GF-D8 (cell line): ENCODE measurements at places on chromosomes 6 and 20.
A peak's percentile ranks its signal among the peaks of the same experiment; 100 is the strongest.

- DNase-seq = no peak
Observed at GRCh38 chr6:7135755-7136154, 28.0 kb downstream of the RREB1 start.

GRCh38 chr6:64459411-64459944, 823.9 kb downstream of the PHF3 start:
- no peak for DNase-seq

- DNase-seq = no peak
Observed at GRCh38 chr20:3181270-3181669, 7.9 kb upstream of the LZTS3 start.

DNA sequence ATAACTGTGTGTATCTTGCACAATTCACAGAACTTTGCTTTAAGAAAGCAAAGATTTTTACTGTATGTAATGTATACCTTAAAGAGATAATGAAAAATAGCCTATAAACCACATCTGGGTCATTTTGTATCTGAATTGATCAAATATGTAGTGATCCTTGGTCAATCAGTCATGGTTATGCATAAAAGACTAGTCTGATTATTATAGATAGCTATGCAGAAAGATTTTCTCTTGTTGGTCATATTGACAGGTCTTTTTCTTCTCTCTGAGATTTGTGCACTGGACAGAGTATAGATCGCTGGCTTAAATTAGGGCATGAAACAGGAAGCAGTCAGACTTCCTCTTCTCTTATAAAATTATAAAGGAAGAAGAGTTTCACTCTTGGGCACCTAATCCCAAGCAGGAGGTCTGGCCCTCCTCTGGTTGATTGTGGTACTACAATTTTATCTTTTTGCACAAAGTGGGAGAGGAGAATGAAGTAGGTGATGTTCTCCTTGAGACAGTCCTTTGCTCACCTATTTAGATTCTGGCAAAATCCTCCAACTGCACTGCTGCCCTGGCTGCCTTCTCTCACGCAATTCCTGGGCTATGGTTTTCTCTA, 380.9 kb upstream of the RGS17 start:
- DNase-seq = no peak

- DNase-seq = no peak
Observed at GRCh38 chr6:132659082-132659481, at the start of gene TAAR1. TAAR1 (minus strand) TSS chr6:132659182; CDS start chr6:132646003, 13,179 bp downstream.

DNA sequence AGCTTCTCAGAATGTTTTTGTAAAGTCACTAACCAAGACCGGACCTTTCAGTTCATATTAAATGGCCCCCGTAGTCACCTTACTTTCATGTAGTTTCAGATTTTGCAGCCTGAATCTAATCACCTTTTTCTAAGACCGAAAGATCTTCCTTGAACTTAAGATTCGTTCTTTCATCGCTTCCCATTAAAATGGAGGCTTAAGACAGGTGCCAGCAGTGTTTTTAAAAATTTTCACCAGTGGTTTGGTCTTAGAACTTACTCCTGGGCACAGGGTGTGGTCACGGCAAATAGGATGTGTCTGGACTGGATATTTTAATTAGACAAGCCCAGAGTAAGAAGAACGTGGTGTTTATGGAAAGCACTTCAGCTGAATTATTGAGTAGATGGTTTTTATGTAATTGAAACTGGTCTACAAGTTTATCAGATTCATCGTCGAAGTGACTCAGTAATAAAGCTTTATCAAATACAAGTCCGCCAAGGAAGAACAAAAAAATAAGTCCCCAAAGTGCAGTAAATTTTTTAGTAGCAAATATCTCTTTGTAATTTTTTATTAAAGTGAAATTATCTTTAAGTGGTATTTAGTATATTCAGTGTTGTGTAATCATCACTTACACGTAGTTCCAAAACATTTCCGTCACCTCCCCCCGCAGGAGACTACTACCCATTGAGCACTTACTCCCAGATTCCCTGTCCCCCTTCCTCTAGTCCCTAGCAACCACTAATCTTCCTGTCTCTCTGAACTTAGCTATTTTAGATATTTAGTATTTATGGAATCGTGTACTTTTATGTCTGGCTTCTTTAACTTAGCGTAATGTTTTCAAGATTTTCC, 868 bp downstream of the SRSF3 start:
- DNase-seq = peak; percentile 29

DNA sequence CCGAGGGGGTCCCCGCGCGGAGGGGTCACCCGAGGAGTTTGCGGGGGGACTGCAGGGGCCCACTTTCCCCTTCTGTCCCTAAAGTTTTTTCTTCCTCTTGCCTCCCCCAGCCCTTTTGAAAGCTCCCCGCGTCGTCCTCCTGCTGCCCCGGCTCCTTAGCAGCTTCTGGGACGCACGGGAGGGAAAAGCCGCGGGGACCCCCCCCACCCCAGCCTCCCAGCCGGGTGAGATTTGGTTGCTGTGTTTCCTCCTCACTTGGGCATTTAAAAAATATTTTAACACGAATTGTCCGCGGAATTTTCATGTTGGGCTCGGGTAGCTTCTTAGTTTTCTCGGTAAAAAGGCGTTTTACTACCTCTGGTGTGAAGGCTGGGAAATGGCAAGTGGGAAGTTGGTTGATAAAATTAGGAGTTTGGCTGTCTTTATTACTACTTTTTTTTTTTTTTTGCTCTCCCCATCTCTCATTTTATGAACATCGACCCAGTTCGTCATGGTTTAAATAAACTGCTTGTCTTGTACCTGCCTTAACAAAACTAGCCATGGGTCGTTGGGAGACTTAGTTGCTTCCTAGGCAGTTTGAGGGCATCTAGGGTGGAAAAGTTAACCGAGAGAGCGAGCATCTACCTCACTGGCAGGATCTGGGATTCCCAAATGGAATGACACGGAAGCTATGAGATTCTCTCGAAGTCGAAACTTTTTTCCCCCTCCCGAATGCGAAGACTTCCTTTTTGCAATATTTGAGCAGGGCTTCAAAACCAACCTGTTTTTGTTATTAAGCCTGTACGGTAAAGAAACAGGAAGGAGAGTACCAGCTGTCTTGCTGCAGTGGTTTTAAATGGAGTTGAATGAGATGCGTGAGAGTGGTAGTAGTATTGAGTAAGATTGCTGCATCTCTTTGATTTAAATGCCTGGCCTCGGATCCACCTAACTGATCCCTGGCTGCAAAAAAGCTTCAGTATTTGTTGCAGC, 868 bp downstream of the NCOA3 start:
- peak; percentile 60 for DNase-seq

DNA sequence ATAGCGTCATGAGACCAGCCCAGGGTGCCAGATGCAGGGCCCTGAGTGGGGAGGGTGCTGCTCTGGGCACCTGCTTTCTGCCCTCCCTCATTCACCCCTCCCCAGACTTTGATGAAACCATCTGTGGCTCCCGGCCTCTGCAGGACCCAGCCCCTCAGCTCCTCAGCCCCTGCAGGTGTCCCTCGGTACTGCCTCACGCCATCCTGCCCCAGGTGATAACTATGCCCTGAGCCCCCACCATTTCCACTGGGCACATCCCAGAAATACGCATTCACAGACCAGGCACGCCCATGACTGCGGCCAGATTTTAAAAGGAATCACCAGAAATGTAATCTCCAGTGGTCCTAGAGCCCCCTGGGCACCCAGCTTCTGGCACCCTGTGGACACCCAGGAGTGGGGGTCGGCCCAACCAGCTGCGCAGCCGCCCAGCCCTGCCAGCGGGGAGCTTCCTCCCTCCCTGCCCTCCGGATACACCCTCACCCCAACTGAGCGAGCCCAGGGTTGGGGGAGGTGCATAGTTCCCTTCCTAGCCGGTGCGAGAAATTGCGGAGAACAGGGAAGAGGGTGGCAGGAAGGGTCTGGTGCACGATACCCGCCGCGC, 615 bp upstream of the NTSR1 start:
- DNase-seq = no peak

DNA sequence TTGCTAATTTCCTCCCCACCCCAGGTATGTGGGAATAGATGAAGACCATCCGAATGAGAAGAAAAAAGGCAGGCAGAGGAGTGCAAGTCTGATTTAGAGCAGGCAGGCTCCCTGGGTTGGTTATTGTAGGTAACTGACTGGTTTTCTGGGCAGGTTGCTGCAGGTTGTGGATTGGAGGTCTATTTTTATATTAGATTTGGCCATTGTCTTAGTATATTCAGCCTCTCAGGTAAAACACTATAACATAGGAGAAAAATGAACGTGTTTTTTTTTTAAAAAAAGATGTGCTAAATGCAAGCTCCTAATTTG, 492 bp upstream of the TBC1D7 start:
- no peak for DNase-seq

GRCh38 chr6:101445527-101445926, 52.0 kb downstream of the GRIK2 start:
- DNase-seq = no peak

DNA sequence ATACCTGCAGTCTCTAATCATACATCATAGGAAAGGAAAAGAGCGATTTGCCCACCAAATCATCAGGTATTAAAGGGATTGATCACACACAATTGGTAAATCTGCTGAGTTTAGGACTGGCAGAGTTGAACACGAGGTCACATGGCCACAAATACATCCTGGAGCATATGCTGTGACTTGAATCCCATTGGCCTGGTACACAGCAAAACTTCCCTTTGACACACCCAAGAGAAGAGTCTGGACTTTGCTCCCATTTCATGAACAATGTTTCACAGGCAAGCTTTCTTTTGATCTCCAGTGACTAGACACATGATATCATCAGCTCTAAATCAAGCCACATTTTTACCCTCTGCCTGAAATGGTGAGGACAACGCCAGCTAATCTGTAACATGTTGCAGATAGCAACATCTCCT, 117.9 kb downstream of the ISM1 start:
- DNase-seq = no peak

- peak; percentile 11 for DNase-seq
Observed at GRCh38 chr6:151310852-151311767, 71.3 kb downstream of the AKAP12 start.

DNA sequence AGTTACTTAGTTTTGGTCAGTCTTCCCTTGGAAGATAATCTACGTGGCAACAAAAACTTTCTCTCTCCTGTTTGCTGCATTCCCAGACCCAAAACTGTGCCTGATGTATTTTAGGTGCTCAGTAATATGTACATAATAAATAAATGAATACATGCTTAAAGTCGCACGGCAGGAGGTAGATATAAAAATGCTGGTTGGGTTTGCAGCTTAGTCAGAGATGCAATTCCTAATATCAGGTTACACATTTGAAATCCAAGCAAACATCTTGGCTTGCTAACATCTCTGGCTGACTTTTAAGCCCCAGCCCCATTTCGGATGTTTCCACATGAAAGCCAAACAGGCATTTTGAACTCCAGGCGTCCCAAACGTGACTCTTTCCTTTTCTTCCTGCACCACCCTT, 91.0 kb downstream of the KCNQ5 start:
- DNase-seq = no peak

GRCh38 chr6:123423130-123423529, 213.6 kb downstream of the TRDN start:
- no peak for DNase-seq

DNA sequence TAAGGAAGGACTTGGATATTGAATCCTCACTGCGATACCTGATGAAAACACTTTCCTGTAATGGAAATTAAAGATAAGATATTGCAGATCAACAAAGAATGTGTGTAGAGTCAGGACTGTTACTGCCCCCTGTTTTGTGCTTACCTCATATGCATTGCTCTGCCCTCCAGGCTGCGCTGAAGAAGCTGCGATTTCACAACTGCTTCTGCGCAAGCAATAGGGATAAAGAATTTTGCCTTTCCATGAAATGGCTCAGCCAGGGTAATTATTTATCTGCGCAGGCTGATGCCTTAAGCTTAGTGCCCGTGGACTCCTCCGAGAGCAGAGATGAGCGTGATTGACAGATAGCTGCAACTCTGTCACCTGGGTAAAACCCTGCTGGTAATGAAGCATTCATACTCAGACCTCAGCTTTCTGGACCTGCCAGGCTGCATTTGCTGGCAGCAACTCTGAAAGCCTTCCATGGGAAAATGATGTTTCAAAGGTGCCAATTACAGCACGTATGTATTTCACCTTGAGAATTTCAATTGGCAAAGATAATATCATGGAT, 370.6 kb downstream of the SAMD5 start:
- no peak for DNase-seq

DNA sequence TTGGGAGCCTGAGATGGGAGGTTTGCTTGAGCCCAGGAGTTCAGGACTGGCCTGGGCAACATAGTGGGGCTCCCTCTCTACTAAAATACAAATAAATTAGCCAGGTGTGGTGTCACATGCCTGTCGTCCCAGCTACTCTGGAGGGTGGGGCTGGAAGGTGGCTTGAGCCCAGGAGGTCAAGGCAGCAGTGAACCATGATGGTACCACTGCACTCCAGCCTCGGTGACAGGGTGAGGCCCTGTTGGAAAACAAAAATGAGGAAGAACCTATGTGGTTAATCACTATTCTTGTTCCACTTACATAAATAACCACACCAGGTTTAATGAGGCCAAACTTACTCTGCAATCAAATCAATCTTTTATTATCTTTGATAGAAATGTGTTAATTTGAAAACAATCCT, 5.4 kb downstream of the PPDPF start:
- no peak for DNase-seq

- peak; percentile 14 for DNase-seq
Observed at GRCh38 chr6:14861491-14861943, 384.4 kb upstream of the JARID2 start.

DNA sequence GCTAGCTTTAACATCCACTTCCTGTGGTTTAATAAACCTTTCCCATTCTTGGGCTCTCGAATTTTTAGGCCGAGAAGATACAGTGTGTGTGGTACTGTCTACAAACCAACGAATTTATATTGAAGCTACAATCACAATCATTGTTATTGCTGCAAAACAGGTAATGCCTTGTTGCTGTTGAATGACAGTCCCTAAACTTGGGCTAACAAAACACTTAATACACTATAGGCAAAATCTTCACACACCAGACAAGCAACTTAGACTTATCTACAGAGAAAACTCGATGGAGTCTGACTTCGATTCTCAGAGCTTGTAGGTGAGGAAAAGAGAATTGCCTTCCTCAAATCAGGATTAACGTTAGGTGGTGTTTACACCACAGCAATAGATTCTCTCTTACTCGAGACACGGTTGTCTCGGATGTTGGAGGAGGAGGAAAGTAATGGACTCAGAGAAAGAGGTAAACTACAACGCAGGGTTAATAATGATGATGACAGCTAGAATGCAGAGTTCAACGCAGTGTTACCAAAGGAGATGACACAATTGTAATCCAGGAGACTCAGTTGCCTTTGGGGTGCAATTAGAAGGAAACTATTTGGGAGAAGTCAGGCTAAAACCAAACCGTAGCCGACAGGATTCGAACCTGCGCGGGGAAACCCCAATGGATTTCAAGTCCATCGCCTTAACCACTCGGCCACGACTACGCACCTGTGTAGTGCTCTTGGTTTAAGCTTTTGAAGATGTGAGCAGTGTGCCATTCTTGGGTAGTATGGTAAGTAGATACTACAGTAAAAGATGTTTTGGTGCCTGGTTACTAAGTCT, 32.5 kb upstream of the ZNF184 start:
- DNase-seq = no peak

GRCh38 chr6:43491750-43492661, 14.6 kb downstream of the TJAP1 start:
- DNase-seq = no peak
